ENCODE measurements at places on chromosomes 7 and 10.

GRCh38 chr10:45532480-45532879, 140.1 kb downstream of the ZFAND4 start:
- no peak for DNase-seq

- DNase-seq: no peak
Measured at GRCh38 chr10:74835963-74836362, 9.6 kb downstream of the KAT6B start.

- DNase-seq: no peak
Measured at GRCh38 chr7:79806161-79806734, 328.4 kb upstream of the GNAI1 start.

- no peak for DNase-seq
Measured at GRCh38 chr7:43296306-43296705, 183.9 kb downstream of the HECW1 start.

DNA sequence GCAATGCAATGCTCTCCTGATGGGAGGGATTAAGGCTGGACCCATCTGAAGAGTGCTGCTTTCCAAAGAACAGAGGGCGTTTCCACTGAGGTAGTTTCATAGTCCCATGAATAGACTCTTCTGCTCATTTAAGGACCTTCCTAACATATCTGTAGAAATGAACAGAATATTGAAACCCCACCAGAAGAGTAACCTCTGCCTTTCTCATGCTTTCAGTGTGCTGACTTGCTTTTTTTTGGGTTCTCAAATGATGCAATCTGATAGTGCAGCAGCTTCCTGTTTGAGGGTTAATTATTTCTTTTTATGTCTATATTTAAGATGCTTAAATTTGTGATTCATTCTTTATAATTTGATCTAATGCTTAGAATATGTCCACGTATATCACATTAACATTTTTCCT, 82.2 kb downstream of the GATA3 start:
- DNase-seq: no peak

DNA sequence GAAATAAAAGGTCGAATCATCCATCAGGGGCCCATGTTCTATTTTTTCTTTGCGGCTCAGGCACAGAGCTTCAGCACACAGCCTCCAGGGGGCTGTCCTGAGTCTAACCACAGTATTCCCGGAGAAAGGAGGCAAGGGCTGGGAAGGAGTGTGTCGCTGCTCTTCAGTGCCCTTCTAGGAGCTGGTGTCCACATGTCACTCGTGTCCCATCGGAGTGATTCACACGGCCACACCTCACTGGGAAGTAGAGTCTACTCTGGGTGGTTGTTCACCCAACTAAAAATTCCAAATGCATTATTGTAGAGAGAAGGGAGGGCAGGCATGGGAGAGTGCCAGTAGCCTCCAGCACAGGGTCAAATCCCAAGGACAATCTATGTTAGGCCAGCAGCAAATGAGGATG, 114.8 kb upstream of the LANCL2 start:
- DNase-seq: no peak

GRCh38 chr10:20658158-20658557, 239.0 kb downstream of the NEBL start:
- DNase-seq: no peak

- no peak for DNase-seq
Measured at GRCh38 chr7:11130012-11130411, 156.3 kb downstream of the PHF14 start.

DNA sequence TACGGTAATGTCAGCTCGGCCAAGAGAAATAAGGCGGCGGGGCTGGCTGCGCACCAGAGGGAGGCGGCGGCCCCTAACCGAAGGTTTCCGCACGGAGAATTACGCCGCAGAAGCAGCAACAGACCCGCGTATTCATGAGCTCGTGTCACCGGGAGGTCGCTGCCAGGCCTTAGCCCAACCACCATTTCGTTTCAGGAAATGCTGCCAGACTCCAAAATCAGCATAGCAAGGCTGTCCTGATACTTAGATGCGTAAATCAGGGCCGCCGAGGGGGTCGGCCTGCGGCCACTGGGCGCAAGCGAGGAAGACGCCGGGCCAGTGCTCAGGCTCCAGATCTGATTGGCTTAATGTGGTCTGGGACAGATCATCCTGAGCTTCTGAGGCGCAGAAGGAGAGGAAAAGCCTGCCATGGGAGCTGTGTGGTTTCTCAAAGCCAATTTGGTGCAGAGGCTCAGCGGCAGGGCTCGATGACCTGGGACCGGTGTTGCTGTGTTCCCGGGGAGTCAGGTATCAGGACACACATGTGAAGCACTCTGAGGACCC, 247.9 kb downstream of the BAMBI start:
- no peak for DNase-seq

DNA sequence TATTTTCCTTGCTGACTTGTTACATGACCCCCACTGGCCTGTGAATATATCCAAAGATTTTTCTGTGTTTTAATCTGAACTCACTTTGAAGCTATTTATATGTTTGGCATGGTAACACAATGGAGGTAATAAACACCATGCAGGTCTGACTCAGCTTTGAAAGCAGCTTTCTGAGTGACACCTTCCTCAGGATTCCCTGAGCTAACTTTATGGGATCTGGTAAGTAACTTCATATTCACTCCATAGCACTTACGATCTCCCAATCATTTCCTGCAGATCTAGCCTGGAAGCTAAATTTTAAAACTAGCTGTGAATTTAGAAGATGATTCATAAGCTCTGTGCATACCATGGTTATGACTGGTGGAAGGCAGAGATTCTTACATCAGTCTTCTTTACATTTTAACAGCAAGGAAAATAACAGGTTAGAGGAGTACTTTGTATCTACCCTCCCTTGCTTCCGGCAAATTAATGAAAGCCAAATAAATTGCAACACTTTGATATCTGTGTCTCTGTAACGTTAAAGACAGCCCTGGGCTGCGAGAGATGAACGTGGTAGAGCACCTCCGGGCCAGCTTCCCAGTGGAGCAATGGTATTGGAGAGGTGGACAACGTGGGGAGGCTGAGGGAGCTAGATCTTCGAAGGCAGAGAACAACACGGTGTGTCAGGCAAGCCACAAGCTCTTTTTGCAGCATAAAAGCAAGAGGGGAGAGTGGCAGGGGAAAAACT, 170.2 kb upstream of the KLF14 start:
- no peak for DNase-seq

DNA sequence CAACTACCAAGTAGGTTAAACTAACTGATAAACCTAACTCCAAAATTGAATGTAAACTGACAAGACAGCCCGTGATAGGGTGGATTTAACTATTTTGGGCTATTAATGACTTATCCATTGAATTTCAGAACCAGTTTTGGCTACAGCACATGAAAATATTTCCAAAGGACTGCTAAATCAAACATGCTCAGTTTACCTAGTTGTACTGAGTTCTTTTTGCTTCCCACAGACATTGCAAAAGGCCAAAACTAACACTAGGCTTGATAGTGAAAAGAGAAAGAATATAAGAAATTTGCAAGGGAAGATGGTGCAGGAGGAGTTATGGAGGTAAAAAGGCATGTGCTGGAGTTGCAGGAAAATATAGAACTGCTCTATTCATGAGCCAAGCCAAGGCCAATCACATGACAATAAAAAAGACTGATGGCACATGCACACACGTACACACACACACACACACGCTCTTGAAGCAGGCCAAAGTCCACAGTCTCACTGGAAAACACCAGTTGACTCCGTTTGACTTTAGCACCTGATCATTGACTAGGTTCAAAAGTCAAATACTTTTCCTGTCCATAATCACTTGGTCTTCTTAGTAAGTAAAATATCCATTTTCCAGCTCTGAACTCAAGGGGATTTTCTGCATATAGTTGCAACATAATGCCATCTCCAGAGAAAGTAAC, 76.0 kb upstream of the AGBL3 start:
- no peak for DNase-seq

DNA sequence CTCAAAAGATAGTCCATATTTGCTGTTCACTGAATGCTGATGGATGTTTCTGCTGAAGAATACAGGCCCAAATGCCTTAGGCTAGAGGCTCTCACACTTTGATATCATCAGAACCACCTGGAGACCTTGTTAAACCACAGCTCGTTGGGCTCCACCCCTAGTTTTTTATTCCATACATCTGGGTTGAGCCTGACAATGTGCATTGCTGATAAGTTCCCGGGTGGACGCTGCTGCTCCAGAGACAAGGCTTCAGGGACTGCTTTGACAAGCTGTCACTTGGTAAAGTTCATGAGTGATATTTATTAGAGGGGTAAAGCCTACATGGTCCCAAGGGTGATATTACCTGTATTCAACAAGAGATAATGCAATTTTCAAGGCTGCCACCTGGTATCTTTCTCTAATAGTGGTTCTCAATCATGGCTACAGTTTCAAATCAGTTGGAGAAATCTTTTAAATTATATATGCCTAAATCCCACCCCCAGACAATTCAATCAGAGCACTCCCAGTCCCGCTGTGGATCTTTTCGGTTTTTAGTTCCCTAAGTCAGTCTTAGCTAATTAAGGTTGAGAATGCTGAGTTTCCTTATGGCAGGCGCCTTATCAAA, 107.1 kb upstream of the GSDME start:
- no peak for DNase-seq

- DNase-seq: no peak
Measured at GRCh38 chr10:72935361-72935760, 19.2 kb downstream of the PLA2G12B start.

GRCh38 chr7:3892686-3893085, 591.6 kb downstream of the SDK1 start:
- no peak for DNase-seq

DNA sequence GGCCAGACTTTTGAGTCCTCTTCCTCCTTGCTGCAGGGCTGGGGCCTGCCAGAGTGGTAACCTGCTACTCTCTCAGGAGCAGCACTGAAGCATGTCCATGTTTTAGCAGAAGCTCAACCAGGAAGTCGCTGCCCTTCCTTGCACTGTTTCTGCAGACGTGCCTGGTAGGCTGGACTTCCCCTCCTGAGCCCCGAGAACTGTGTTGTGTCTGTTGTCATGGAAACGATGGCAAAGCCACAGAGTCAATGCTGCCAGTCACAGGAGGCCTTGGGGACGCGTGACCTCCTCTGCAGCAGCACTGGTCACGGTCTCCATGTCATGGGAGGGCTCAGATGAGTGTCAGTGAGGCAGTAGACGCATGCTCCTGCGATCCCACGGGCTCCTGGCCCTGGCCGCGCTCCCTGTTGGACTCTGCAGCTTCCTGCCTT, 145.5 kb downstream of the FANK1 start:
- DNase-seq: peak; percentile 52

DNA sequence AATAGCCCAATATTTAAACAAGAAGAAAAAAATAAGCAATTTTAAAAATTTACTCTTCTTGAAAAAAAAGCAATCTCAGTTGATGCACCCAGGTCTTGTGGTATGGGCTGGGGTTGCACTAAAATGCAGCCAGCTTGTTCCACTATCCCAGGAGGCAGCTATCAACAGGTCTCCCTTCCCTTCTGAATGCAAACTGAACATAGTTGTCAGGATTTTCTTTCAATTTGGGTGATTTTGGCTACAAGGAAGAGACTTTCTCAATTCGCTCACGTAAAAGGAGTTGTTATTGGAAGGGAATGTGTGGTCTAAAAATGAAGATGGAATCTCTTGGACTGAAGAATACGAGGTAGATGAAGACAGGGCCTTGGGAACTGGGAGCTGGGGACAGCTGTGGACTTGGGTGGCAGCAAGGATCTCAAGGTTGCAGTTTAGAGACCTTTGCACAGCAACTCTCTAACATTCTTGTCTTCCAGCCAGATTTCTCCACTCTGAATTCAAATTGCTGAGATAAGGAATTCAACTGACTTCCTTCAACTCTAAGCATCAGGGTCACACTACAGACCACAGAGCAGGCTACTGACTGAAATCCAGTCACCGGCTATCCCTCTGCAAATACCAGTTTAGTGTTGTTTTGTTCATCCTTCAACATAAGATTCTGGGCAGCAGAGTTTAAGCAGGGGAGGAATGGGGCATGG, 3.1 kb upstream of the TMEM26 start:
- no peak for DNase-seq

DNA sequence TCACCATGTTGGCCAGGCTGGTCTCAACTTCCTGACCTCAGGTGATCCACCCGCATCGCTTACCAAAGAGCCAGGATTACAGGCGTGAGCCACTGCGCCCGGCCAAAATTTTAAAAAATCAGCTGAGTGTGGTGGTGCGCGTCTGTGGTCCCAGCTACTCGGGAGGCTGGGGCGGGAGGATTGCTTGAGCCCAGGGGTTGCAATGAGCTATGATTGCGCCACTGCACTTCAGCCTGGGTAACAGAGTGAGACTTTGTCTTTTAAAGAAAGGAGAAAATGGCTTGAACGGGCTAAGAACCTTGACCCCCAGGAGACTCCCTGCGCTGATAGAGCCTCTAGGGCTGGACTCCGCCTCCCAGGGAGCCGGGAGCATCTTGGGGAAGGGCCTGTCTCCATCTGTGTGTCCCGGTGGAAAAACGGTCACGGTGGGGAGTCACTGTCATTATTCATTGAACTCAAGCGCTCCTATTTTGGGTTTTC, 760 bp upstream of the KCTD7 start:
- no peak for DNase-seq

DNA sequence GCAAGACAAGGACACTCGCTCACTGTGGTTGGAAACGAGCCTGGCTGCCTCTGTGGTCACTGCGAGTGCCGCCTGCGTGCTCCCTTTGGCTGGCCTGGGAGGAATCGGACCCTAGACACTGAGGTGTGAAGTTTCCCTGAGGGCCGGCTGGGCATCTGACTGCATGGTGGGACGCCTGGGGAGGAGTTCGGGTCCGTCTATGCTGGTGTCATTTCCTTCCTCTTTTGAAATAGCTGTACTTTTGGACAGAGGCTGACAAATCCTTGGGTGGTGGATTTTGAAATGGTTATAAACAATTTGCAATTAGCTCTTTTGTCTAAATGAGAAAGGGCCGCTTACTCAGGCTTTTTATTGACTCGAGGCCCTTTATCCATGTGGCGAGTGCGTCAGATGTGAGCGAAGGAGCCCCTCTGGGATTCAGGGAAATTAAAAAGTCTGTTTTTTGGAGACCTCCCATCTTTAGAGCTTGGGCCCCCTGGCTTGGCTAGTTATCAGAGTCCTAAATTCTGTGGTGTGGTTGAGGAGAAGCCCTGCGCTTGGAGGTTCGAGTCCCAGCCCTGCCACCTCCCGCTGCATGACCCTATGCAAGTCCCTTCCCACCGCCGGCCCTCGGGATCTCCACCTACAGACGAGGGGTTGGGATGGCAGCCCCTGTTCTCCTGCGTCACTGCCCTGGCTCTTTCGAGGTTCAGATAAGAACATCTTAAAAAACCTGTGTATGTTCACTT, 147.1 kb downstream of the RGS10 start:
- no peak for DNase-seq

GRCh38 chr7:32034052-32034451, 36.2 kb downstream of the PDE1C start:
- no peak for DNase-seq

GRCh38 chr7:134865001-134865845, 85.8 kb downstream of the CALD1 start:
- no peak for DNase-seq

DNA sequence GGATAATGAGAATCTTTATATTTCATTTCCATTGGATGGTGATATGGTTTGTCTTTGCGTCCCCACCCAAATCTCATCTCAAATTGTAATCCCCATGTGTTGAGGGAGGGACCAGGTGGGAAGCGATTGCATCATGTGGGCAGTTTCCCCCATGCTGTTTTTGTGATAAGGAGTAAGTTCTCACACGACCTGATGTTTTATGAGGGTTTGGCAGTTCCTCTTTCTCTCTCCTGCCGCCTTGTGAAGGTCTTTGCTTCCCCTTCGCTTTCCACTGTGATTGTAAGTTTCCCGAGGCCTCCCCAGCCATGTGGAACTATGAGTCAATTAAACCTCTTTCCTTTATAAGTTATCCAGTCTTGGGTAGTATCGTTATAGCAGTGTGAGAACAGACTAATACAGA, 59.4 kb downstream of the MTPN start:
- DNase-seq: no peak

Measured in effector CD4-positive, alpha-beta T cell (primary cell).